ENCODE measurements at places on chromosomes 12 and 14.

DNA sequence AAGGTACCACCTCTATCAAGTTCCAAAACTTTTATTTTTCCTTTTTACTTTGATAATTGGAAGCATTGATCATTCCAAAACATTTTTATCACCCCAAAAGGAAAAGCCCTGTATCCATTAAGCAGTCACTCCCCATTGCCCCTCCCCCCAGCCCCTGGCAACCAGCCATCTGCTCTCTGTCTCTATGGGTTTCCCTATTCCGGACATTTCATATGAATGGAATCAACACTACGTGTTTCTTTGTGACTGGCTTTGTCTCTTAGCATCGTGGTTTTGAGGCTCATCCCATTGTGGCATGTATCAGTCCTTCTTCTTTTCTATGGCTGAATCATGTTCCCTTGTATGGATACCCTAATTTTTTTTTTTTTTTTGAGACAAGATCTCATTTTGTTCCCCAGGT is 18.0 kb upstream of the PHETA1 start:
- no peak for DNase-seq

DNA sequence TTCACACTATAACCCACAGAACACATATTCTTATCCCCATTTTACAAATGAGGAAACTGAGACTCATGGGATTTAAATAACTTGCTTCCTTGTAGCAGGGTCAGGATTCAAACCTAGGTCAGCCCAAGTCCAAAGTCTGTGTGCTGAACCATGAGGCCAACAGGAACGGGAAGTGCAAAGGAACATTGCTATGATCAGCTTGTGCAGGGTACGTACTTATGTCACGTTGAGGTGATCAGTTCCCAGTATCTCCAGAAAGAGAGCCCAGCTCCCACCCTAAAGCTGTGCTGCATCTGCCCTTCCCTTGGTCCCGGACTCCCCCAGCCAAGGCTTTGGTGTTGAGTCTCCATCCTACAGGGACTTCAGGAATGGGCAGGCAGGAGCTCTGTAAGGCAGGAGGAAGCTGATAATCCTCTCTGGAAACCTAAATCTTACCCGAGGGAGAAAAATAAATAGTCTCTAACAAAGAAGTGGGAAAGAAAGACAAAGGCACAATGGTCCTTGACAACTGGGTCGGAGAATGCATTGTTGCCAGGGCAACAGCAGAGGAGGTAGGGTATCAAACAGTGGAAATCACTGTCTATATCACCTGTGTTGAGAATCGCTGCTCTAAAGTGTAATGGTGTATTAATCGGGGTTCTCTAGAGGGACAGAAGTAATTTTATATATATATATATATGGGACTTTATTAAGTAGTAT is 82.5 kb upstream of the FICD start:
- DNase-seq = no peak

DNA sequence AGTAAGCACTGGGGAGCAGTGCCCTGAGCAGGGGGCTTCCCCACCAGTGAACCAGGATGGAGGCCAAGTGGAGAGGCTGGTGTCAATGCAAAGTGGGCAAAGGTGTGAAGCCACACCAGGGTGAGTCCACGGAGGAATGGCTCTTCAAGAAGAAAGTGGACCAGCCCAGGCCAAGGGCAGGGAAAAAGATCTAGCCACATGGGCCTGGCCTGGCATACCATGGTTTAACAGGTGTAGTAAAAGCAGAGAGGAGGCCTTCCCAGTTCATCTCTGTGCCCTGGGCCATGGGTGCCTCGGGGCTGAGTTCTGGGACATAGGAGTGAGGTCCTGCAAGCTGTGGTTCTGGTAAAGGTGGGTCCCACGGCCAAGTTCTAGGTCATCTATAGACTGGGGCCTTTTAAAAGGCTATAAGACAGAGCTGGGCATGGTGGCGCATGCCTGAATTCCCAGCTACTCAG is 153.4 kb downstream of the DPF3 start:
- no peak for DNase-seq

GRCh38 chr14:78341827-78342389 is 171.7 kb downstream of the NRXN3 start:
- no peak for DNase-seq

GRCh38 chr14:20563971-20564370 is 3.1 kb upstream of the RNASE9 start:
- DNase-seq = no peak

- DNase-seq = no peak
These were observed 21.2 kb upstream of the DLGAP5 start for GRCh38 chr14:55212634-55213033.

- no peak for DNase-seq
These were observed 221.4 kb downstream of the TTC6 start for GRCh38 chr14:37816743-37817295.

DNA sequence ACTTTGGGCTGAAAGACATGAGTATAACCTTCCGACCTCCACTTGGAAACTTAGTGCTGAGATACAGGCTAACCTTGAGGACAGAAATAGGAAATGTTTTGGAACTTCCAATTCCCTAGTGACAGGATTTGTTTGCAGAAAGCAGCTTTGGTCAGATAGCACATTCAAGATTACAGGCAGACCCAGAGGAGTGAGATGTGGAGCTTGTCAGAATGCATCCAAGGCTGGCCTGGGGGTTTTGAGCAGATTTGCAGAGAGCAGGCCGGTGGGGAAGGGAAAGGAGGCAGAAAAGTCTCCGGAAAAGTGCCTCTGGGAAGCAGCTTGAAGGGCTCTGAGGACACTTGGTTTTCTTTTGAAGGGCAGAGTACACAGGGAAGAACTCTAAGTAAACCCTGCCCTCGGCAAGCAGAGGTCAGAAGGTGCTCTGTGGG is 180.3 kb downstream of the ETV6 start:
- DNase-seq = no peak

GRCh38 chr14:74478996-74479635 is 14.0 kb downstream of the NPC2 start:
- no peak for DNase-seq

DNA sequence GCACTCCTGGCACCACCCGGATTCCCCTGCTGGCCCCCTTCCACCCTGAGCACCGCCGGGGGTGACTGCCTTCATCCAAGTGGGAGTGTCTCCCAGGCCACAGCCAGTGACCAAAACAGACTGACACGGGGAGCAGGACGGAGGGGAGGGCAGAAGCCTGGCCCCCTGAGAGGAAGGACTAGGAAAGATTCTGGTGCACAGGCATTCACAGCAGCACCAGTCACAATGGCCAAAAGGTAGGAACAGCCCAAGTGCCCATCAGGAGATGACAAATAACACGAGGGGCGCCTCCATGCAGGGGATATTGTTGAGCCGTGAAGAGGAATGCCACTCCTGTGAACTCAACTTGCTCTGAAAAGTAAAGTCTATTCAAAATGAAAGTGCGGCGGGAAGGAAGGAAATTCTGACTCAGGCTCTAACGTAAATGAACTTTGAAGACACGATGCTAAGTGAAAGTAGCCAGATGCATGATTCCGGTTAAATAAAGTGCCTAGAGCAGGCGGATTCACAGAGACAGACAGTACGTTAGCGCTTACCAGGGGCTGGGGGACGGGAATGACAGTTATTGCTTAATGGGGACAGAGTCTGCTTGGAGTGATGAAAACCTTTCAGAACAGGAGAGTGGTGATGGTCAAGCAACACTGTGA is 146.1 kb upstream of the NCOR2 start:
- peak; percentile 19 for DNase-seq

DNA sequence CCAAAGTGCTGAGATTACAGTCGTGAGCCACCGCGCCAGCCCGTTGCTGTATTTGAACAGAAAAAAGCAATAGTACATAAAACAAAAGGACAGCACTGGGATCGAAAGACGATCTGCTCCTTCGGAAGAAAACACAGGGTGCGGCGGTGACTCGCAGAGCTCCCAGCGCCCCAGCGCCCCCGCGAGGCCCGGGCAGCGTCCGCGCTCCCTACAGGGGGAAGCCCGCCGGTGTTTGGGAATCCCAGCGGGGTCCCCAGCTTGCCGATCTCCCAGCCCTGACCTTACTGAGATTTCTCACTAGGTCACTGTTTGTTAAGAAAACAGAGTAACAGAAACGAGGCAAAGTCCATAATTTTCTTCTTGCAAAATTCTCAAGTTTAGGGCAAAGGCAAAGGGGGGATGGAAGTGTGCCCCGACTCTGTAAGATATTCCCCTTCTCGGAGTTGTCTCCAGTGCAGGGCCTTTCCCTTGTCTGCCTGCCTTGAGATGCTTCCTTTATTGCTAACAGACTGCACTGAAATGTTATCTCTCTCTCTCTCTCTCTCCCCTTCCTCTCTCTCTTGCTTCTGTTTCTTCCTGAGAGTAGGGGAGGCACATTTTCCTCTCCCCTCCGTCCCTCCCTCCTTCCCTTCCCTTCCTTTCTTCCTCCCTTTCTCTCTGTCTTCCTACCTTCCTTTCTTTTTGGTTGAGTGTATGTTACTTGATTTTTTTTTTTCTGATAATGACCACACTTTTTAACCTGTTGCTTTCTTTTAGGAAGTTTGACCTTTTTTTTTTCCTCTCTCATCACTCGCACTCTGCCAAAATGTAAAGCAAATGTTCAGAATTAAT is 91.9 kb downstream of the TMEM30B start:
- no peak for DNase-seq

GRCh38 chr12:32546272-32546671 is 132.8 kb upstream of the DNM1L start:
- no peak for DNase-seq

GRCh38 chr12:124532967-124533366 is 34.4 kb downstream of the NCOR2 start:
- DNase-seq = no peak

DNA sequence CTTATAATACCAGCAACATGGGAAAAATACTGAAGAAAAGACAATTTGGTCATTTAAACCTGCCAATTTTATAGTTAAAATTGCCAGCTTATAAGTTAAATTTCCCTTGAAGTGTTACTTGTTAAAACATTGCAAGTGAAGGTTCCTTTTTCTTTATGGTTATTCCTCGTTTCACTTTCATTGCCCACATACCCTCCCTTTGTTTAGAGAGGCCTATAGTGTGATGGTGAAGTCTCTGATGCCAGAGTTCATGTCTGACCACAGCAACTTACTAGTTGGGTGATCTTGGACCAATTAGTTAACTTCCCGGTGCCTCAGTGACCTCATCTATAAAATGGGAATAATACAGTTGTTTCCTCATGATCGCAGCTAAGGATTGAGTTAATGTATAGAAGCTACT is 173.5 kb downstream of the ANO6 start:
- no peak for DNase-seq

DNA sequence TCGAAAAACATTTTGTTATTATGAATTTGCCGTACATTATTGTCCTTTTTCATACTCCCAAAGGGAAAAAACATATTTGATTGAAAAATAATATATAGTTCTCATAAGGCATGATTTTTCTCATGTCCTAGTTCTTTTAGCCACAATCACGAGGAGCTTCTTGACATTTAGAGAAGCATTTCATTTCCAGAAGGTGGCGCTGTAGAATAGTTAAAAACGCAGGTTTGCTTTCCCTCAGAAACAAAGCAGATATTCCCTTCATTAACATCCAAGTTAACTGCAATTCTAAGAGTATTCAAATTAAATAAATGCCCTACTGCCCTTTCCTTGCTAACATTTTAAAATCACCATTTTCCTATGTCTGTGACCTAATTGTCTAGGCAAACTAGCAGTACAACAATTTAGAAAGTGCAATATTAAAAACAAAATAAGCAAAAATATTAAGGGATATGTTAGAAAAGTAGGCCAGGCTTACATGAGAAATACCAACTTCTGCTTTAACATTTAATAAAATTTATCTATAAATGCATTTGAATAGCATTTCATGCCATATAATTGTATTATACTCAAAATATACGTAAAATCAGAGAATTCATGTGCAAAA is 10.9 kb upstream of the PIK3C2G start:
- DNase-seq = no peak

- DNase-seq = no peak
These were observed 33.4 kb downstream of the TBC1D15 start for GRCh38 chr12:71872972-71873371.

DNA sequence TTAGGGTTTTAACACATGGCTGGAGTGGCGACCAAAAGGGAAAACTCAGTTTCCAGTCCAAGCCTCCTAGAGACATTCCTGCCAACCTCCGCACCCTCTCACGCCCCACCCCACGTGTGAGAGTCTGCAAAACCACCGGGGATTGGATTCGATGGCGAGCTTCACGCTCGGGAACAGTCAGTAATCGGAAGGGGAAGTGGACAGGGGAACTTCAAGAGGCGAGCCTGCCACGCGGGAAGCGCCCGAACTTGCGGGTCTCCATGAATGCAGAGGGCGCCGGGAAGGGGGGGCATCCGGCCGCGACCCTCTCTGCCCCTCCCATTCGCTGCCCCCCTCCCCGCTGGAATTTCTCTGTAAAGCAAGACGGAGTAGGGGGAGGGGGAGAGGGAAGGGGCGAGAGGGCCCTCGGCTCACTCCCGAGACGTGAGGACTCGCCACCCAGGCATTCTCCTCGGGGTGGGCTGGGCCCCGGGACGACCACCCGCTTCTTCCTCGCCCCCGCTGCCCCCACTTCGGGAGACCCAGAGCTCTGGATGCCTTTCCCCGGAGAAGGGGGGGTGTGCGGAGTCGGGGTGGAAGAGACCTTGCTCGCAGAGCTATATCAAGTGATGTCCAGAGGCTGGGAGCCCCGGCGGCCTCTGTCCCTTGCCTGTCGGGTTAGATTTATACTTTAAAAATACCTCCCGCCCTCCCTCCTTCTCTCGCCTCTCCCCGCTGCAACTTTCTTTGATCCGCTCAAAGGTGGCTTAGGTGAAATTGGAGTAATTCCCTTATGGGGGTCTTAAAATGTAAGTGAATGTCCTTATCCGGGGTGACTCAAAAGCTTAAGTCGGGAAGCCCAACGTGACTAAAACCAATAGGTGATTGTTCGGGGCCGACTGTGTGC is 2.5 kb upstream of the CCND2 start:
- DNase-seq = no peak

GRCh38 chr14:31127690-31128089 is 79.9 kb downstream of the HECTD1 start:
- DNase-seq = no peak

DNA sequence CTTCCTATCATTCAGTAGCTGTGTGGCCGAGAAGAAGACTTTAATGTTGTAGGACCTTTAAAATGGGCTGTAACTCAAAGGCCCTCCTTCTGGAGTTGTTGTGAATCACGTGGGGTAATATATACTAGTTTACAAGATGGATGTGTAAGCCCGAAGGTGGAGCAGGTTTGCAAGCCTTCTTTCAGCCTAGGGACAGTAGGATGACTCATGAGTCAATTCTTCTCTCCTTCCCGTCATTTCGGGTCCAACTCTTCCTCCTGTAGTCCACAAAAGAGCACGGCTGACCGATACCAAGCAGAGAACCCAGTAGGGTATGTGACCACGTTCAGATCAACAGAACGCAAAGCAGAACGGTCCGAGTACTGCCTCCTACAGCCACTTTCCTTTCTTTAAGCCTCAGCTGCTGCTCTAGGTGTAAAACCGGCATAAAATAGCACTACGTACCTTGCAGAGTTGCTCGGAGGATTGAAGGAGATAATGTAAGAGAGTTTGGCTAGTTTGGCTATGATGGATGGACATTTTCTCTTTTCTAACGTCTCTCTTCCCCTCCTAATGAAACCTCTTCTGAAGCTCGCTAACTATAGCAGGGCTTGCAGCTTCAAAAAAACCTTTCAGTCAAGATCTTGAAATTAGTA is 1.3 kb upstream of the RASSF3 start:
- DNase-seq = no peak

GRCh38 chr12:79360936-79361335 is 329.8 kb downstream of the PAWR start:
- DNase-seq = no peak

- no peak for DNase-seq
These were observed 88.4 kb upstream of the TMEM132C start for GRCh38 chr12:128178565-128178964.

GRCh38 chr12:31388713-31389112 is 62.8 kb upstream of the SINHCAF start:
- no peak for DNase-seq
